Tongue (tissue), 3 donors: ENCODE measurements at places on chromosomes 2 and 18.

GRCh38 chr18:76142611-76143010 lies 352.4 kb downstream of the ZNF516 start:
- no peak for DNase-seq

DNA sequence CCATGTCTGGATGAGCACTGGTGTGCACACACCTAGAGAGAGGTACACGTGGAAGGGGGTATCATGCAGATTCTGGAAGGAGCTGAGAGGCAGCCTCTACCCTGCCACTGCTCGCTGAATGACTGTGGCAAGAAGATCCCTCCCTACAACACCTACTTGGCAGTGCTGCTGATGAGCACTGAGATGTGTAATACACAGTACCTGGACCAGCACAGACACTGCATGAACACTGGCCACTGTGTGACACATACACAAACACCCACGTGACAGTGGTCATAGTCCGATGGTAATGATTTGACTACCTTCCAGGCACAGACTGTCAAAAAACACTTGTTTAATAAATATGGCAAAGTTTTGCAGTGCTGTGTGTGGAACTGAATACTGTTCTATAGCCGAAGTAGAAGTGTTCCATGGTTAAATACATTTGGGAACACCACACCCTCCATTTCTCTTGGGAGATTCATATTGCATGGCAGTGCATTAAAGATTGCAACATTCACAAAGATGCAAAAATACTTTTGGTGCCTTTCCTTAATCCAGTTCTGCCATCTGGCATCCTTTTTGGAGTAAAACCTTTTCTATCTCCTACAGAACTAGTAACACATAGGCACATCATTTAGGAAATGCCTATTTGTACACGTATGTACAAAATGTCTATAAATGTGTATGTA lies 29.6 kb downstream of the MRPS5 start:
- DNase-seq = no peak

- DNase-seq = peak; percentile 91
Measured at GRCh38 chr2:1707771-1708418, 36.4 kb downstream of the PXDN start.

DNA sequence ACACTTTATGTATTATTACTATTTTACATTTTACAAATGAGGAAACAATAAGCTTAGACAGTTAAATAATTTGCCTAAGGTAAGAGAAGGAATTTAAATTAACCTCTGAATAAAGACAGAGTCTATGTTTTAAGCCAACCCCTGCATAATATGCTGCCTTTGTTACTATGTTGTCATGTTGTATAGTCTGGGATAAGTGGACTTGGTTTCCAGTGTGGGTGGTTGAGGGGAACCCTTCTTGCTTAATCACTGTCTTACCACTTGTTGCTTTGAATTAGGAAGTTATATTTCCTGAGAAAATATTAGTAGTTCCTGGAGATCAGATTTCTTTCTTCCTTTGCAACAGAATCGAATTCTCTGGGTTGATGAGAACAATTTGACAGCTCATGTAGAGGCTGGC lies 52.6 kb downstream of the AGPS start:
- no peak for DNase-seq

- peak; percentile 0 for DNase-seq
Measured at GRCh38 chr18:57352761-57353136, 392 bp downstream of the ST8SIA3 start.

- DNase-seq = no peak
Measured at GRCh38 chr2:4354678-4355077, 651.3 kb downstream of the DCDC2C start.

DNA sequence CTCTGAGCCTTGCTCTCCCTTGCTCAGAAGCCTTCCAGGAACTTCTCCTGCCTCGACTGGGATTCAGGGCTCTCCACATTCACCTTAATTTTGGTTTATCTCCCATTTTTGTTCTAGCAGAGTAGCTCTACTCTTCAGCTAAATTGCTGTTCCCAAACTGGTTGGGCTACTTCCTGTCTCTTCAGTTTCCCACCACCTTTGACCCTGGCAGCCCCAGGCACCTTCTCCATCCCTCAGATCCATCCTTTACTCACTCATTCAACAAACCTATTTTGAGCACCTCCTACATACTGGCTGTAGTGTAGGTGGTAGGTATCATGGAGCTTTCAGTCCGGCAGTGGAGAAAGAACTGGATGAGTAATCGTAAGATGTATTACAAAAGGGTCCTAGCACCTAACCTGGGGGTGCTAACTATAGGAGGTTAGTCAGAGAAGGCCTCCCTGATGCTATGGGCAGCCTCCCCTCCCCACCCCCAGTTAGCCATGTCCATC lies 26.3 kb downstream of the MERTK start:
- DNase-seq = no peak

DNA sequence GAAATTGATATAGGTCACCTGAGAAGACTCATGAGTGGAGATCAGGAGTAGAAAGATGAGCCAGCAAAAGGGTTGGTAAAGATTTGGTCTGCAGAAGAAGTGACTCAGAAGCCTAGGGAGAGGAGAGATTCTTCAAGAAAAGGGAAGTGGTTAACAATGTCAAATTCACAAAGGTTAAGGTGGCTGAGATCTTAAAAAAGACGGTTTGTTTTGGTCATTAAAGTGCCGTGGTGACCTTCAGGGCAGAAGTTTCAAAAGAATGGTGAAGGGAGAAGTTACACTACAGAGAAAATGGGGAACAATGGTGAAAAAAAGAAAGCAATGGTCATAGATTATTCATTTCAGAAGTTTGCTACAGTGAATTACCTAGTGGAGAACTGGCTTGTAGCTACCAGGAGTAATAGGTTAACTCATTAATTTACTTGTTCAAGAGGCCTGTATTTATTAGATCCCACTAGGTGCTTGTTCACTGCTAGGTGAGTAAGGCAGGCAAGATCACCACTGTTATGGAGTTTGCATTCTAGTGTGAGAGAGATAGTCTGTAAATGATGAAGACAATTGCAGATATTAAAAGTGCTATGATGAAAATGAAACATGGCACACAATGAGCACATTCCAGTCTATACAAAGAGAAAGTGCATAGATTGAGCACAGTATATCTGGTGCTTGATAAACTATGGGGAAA lies 43.0 kb downstream of the FBXO48 start:
- no peak for DNase-seq

DNA sequence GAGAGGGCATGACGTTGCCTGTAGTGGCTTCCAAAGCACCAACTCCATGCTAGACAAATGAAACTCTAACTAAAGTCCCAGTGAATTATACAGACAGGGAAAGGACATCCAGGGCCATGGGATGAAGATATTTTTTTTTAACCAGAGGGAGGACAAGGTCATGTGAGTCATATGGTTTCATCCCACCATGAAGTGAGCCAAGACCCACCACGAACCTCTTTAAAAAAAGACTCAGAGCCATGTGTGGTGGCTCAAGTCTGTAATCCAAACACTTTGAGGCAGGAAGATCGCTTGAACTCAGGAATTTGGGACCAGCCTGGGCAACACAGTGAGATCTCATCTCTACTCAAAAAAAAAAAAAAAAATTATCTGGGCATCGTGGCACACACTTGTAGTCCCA lies 115.2 kb downstream of the LIPG start:
- DNase-seq = no peak

DNA sequence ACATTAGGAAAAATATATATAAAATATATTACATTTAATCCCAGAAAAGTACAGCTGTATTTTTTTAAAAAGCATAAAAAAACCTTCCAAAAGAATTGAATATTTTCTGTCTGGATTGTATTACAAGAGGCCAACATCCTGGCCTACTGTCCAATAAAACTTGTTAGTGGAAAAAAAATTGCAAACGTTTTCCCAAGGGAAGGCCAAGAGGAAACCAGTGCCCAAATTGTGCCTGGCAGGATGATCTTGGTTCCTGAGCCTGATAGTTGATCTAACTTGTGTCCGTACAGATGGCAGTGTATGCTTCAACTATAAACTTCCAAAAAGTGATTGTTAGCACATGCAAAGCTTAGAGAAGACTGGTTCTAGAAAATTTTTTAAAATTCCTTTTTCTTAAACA lies 90.6 kb upstream of the LPIN2 start:
- no peak for DNase-seq

DNA sequence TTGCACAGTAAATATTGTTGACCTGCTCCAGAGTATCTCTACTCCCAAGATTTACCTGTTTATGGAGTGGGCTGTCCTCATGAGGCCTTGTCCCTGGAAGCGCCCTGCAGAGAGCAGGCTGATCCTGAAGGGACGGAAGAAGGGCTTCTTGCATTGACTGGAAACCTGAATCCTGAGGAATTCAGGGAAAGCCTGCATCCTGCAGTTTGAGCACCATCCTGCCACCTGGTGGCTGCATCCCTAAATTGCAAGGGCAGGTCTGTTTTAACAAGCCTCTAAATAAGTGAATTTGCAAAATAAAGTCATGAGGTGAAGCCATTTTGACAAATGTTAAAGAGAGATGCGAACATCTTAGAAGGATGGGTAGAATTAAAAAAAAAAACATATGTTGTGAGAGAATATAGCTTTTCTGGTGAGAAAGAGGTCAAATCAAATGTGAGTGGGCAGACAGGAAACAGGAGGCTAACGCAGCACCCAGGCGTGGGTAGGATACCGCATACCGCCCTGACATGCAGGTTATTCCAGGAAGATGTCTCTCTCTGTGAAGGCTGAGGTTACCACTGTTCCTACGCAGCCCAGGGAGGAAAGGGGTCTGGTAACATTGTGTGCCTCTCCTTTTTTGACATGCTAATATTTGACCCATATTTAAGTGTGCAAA lies 754.9 kb downstream of the RNF144A start:
- DNase-seq = peak; percentile 51

- DNase-seq = no peak
Measured at GRCh38 chr2:232319067-232319802, 59.3 kb upstream of the ALPP start.

GRCh38 chr2:95262896-95263542 lies 11.2 kb upstream of the PROM2 start:
- no peak for DNase-seq

DNA sequence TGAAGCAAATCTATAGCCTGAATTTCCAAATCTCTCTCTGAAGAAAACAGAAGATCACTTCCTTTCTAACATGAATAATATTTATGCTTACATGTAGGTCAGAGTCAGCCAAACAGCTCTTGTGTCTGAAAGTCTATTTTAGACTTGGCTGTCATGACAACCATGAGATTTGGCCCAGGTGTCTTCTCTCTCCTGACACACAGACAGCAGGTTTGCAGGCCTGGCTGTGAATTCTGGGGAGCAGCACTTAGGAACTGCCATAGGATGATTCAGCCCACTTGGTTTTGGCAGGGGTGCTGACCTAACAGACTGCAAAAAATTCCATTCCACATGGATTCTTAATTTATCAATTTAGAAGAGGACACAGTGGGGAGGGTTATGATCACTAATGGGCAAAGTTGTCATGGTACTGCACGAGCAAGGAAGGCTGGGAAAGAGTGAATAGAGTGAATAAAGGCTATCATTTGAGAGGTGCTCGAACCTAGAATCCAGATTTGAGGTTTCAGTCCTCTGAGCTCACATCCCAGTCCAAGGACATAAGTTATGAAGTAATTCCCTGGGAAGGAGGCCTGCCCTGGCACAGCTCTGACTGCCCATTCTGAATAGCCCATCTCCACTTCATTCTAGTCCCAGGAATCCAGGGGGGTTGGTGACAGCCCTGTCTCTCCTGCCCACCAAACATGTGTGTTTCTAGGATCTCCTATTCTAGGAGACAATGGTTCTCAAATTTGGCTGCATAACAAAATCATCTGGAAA lies 453.9 kb upstream of the TRIB2 start:
- DNase-seq = peak; percentile 74

DNA sequence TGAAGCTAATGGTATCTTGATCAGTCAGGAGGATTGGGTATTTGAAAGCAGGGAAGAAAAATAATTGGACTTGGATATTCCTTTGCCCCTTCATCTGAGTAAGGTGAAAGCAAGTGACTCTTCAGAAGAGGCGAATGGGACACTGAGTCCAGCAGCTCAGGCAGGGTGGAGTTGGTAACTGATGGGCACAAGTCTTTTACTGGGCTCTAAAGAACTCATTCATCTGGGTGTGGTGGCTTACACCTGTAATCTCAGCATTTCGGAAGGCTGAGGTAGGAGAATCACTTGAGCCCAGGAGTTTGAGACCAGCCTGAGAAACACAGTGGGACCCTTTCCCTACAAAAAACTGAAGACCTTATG lies 11.2 kb downstream of the CFLAR start:
- no peak for DNase-seq

- no peak for DNase-seq
Measured at GRCh38 chr2:63775191-63775590, 66.5 kb upstream of the UGP2 start.

GRCh38 chr2:154261473-154262027 lies 389.8 kb downstream of the GALNT13 start:
- no peak for DNase-seq

DNA sequence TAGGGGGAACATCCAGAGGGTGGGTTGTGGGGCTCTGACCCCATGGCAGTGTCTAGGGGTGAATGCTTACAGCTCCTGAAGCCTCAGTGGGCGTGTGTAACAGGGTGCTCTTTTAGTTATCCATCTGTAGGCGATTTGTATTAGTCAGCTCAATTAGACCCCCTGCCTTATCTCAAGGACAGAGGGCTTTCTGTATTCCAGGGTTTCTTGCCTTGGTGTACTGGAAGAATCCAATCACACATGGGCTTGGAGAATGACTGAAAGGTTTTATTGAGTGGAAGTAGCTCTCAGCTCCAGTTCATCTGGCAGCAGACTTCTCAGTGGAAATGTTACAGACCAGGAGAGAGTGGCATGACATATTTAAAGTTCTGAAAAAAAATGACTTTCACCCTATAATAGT lies 334.0 kb upstream of the GCFC2 start:
- DNase-seq = peak; percentile 12

- peak; percentile 16 for DNase-seq
Measured at GRCh38 chr2:216084547-216084946, 2.8 kb downstream of the TMEM169 start.

DNA sequence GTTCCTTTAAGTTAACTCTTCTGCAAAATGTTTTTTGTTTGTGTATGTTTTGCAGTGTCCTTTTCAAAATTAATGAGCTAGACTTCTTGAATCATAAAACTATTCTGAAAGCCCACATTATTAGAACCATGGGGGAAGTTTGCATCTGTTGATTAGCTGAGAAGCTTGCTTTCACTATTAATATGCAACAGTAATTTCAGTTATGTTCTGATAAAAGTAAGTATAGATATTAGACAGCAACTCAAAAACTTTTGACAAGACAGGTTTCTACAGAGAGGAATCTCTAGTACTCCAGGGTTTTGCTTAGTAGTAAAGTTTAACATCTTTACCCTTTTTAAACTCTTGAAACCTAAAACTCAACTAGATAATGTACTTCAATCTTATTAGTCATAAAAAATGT lies 147.8 kb downstream of the UBE2E3 start:
- DNase-seq = no peak

GRCh38 chr18:35050705-35051195 lies 9.5 kb downstream of the MAPRE2 start:
- DNase-seq = no peak

- no peak for DNase-seq
Measured at GRCh38 chr2:231277962-231278361, 79.5 kb downstream of the ARMC9 start.

DNA sequence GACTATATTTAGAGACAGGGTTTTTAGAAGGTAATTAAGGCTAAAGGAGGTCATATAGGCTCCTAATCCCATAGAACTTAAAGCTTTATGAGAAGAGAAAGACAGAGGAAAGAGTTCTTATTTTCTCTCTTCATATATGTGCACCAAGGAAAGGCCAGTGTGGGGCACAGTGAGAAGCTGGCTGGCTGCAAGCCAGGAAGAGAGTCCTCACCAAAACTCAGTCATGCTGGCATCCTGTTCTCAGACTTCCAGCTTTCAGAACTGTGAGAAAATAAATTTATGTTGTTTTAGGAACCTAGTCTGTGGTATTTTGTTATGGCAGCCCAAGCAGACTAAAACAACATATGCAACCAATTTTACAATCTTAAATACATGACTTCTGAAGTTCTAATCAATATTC lies 31.5 kb upstream of the ATIC start:
- no peak for DNase-seq
